ENCODE measurements at places on chromosomes 11 and 22. TPM values are rescaled to one million over a fixed set of nuclear protein-coding genes. Genes with fewer than 3 reads are reported as not detected.

DNA sequence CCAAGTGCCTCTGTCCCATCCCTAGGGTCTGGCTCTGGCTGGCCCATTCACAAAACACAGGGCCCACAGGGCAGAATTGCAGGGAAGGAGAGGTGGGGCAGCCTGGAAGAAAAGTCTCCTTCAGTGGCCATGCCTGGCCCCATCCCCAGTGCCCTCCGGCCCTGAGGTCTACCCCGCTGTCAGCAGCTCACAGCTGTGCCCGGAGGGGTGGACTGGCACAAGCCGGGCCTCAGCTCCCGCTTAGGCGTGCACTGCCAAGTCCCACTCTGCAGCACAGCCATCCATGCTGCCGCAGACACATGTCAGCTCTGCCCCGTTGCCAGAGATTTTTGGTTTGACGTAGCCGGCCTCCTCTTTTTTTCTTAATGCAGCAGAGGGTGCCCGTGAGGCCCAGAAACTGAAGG is 3.9 kb upstream of the SCN2B start:
- H3K36me3 ChIP-seq = no peaks in the 10 kb centered on the region
- H3K27me3 ChIP-seq = peaks cover 36% of the 10 kb centered on the region
- no peak overlapping the region for H3K27ac ChIP-seq
- no peak for DNase-seq
- peaks cover 2% of the 10 kb centered on the region for H3K4me1 ChIP-seq

GSTT2B gene
- 0.36 TPM for total RNA-seq

SHANK2 gene
- not detected for total RNA-seq

SLC22A9 gene
- not detected for total RNA-seq

Measured in activated CD4-positive, alpha-beta T cell treated with anti-CD3 and anti-CD28 coated beads, Interleukin-2, amount 10 ng/mL, durations not matched to agents 24 days and 14 days (primary cell).